ENCODE measurements at places on chromosomes 16 and 17.

GRCh38 chr17:75764711-75765421 is at the start of gene GALK1:
GALK1 (minus strand) TSS chr17:75765192; CDS start chr17:75765136, 56 bp downstream.
- DNase-seq: peak; percentile 48

DNA sequence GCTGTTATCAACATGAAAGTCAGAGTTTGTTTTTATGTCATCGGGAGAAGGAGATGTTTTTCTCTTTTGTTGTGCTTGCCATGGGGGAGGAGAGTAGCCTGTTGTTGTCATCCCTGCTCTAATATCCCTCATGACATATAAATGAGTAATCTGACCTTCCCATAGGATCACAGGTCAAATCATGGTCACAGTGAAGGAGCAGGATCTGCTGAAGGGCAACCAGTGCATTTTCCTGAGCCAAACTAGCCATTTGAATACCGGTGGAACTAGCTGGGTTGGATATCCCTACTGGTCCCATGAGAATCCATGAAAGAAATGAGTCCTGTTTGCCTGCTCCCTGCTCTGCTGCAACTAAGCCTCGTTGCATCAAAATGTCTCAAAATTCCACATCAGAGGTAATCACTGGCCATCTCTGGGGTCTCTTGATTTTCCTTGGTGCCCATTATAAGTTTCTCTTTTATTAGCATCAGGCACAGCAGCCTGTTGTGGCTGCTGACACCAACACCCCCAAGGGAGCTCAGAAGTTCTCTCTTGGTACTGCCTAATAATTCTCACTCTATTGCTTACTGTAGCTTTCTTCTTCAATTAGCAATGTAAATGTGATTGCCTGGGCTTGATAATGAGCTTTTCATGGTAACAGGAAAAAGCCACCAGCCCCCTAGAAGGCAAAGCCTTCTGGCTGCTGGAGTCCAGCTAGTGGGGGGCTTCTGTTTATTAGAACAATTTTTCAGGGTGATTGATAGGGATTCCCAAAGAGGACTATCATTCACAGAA is 211.4 kb upstream of the ERCC4 start:
- no peak for DNase-seq

DNA sequence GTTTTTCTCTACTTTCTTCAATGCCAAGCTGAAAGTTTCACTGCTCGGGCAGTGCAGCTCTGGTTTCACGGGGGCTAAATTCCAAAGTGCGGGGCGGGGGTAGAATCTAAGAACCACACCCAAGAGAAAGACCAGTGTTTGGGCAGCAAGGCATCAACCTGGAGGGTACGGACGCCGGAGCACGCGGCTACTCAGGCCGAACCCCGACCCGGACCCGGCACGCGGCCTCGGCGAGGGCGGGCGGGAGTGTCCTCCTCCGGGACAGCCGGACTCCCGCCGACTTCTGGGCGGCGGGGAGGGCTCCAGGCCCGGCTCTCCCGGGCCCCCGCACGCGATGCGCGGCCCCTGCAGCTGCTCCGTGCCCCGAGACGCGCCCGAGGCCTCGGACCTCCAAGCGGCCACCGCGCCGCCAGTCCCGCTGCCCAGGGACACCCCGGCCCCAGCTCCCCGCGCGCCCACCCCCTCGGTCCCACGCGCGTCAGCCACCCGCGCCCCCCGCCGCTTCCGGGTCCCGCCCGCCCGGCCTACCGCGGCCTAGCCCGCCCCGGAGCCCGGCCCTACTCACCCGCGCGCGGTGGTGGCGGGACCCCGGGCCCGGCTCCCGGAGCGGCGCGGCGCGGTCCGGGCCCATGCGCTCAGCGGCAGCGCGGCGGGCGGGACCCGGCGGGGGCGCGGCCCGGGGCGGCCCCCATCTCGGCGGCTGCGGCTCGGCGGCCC is 561 bp downstream of the AXIN1 start:
- no peak for DNase-seq

GRCh38 chr16:88951989-88952388 is 25.0 kb downstream of the CBFA2T3 start:
- no peak for DNase-seq

DNA sequence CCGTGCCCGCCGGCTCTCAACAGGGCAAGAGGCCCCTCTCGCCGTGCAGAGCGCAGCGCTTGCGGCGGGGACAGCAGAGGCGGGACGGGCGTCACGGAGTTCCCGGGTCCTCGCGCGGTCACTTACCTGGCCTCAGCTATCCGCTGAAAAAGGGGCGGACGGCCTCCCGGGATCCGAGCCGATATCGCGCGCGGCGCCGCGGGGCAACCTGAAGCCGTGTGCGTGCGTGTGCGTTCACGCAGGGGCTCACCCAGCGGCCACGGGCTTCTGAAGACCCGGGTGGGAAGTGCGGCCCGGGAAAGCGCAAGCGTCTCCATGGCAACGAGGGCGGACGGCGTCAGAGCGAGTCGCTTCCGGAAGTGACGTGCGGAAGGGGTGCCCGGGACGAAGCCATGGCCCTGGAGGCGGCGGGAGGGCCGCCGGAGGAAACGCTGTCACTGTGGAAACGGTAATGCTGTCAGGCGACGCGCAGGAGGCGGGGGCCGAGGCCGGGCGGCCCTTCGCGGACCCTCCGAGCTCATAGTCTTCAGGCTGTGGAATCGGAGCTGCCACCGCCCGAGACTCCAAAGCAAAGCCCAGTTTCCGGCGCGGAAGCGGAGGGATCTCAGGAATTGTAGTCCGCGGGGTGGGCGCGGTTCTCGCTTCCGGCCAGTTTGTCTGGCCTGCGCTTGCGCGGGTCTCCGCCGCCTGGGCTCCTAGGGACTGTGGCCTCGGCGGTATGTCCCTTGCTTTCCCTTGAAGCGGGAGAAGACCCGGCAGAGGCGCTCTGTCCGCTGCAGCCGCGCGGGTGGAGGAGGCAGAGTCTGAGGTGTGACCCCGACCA is at the start of gene ENDOV:
Gene ENDOV (plus strand): TSS at position 365 of the 823 bp plus-strand sequence. CDS start 28 bp downstream, at position 393.
- peak; percentile 82 for DNase-seq

DNA sequence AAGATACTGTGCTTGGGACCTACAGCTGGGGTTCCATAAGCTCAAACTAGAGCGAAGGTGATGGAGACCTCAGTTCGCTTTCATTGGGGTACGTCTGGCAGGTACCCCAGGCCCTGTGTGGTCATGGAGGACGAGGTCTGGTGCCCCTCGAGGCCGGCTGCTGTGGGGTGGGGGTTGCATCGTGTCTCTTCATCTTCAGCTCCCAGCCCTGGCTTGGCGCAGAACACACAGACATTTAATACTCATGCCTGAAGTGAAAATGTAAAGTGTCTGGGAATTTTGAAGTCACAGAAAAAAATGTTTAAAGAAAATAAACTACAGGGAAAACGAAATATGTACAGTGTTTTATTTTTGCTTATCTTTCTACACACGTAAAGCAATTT is 80.5 kb downstream of the TBC1D16 start:
- no peak for DNase-seq

- DNase-seq: peak; percentile 97
Observed at GRCh38 chr16:84246679-84247077, 6.9 kb upstream of the KCNG4 start.
